ENCODE measurements at places on chromosomes 16 and 17.

GRCh38 chr17:79461041-79461440, 149.8 kb downstream of the RBFOX3 start:
- no peak for DNase-seq

GRCh38 chr17:19302791-19303331, 59.7 kb downstream of the B9D1 start:
- DNase-seq: peak; percentile 74

- DNase-seq: peak; percentile 90
These were observed 23.2 kb downstream of the MAP3K14 start for GRCh38 chr17:45293413-45294211.

- DNase-seq: peak; percentile 40
These were observed 11.9 kb upstream of the SP6 start for GRCh38 chr17:47862621-47863440.

DNA sequence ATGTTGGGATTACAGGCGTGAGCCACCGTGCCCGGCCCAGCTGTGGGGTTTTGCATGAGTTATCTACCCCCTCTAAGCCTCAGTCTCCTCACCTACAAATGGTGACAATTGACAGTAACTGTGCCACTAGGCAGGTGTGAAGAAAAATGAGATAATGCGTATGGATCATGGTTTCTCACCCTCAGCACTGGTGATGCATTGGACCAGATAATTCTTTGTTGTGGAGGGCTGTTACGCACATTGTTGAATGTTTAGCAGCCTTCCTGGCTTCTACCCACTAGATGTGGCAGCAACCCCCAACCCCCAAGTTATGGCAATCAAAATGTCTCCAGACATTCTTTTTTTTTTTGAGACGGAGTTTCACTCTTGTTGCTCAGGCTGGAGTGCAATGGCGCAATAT, 9.0 kb upstream of the HAPSTR1 start:
- no peak for DNase-seq

GRCh38 chr16:84611041-84611440, 6.8 kb downstream of the COTL1 start:
- no peak for DNase-seq

- DNase-seq: no peak
These were observed 31.0 kb upstream of the SLC5A10 start for GRCh38 chr17:18920911-18921441.

DNA sequence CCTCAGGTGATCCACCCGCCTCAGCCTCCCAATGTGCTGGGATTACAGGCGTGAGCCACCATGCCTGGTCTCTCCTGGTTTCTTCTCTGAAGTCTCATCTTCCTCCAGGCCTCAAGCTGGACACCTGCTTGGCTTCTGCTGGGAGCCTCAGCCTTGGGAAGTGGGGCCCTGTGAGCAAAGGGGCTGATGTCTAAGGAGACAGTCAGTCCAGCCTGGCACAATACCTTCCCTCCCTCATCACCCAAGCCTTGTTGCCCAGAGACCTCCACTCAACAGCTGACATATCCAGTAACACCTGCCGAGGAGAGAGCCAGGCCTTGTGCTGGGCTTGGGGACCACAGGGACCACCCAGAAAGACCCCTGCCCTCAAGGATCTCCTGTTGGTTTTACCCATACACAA, 251.6 kb downstream of the GSG1L start:
- DNase-seq: no peak

- DNase-seq: no peak
These were observed 113.2 kb upstream of the IRX5 start for GRCh38 chr16:54817432-54817831.

DNA sequence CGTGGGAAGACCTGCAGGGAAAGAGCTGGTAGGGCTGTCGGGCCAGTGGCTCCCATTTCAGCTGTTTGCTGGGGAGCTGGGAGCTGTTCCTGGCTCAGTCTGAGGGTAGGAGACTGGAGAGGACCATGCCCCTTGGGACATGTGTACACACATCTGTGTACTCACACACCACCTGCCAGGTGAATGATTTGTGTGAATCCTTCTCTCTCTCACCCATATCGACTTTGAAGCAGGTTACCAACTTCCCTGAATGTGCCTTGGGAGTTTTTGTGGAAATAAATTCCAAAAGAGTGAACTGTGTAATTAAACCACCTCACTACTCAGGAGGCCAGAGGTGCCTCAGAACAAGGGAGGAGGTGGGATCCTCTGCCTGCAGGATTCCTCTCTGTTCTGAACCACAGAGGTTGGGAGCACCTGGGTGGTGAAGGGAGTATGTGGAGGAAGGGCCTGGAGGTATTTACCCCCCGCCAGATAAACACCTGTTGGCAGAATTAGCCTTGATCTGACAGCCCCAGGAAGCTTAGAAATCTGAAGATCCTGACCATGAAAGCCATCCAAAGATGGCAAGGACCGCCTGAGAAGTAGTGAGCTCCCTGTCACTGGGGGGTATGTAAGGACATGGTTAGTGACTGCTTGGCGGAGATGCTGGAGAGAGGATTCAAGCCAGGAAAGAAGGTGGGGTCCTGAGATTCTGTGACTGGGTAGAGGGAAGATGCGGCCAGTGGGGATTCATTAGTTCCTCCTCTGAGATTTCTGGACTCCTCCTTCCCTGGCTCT, 3.3 kb downstream of the ABCC3 start:
- DNase-seq: no peak

DNA sequence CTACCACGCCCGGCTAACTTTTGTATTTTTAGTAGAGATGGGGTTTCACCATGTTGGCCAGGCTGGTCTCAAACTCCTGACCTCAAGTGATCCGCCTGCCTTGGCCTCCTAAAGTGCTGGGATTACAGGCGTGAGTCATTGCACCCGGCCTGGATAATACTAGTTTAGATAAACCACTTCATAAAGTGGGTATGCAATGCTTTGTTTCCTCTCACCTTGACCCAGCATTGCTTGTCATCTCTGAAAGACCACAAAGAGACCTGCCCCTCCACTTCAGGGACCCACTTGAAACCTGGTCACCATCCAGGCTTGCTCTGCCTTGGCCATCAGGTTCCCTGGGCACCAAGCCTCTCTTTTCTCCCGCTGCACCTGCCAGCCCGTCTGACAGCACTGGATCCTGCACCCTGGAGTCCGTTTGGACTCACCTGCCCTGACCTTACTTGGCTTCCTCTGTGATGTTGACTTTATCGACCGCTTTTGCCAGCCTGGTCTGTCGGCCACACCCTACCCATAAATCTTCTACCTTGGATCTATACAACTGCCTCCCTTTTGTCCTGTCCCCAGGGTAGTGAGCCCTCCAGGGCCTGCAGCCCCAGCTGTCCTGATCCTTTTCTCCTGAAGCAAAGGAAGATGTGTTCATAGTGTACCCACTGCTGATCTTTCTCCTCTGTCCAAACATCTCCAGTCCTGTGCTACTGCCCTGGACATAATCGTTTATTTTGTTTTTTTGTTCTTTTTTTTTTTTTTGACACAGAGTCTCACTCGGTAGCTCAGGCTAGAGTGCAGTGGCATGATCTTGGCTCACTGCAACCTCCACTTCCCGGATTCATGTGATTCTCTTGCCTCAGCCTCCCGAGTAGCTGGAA, 12.7 kb upstream of the ZG16 start:
- no peak for DNase-seq

- DNase-seq: no peak
These were observed 5.0 kb upstream of the TRAF4 start for GRCh38 chr17:28738680-28739384.

- DNase-seq: no peak
These were observed 9.5 kb downstream of the SPNS2 start for GRCh38 chr17:4508207-4508606.

DNA sequence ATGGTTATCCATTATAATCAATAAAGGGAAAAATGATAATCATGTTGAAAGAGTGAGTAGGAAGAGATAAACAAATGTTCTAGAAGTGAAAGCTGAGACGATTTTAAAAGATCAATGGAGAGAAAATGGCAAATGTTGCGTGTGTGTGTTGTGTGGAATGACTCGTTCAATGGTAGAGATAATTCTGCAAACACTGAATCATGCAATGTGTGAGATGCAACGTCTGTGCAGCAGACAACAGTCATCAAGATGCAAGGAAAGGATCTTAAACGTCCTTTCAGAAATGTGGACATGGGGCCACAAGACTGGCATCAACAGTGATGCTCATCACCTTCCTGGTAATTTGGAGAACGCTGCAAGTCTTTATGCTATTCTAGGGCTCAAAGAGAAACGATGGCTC, 124.4 kb downstream of the CDYL2 start:
- DNase-seq: no peak

Data from suppressor macrophage treated with lipopolysaccharide for 1 hour (primary cell).